ENCODE measurements at places on chromosomes 6 and 20.
A peak's percentile ranks its signal among the peaks of the same experiment; 100 is the strongest.

DNA sequence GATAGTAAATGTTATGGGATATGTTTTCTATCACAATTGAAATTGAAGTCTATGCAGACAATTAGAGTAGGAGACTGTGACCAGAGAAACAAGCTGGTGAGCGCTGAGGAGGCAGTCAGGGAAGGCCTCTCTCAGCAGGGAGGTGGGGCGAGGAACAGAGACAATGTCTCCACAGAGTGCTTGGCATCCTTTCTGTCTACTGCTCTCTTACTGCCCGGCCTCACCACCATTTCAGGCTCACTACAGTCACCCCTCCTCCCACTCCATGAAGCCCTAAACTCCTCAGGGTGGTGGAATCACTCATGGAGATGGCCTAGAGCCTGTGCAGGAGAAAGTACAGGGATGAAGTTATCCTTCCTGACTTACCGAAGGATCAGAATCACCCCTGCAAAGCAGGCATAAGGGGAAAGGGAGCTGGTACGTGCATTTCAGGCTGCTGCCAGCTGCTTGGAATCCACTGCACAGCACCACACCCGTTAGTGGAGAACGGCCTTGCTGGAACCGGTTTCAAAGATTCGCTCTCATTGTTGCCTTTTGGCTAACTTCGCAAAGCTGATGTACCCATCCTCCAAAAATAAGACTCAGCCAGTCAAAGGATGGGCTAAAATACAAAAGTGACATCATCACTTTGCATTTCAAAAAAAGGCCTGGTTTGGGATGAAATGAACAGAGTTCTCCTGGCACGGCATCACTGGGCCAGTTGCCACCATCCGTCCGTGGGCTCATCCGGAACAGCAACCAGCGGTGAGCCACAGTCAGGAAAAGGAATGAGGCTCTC is 67.3 kb downstream of the SLC22A23 start:
- DNase-seq: no peak

DNA sequence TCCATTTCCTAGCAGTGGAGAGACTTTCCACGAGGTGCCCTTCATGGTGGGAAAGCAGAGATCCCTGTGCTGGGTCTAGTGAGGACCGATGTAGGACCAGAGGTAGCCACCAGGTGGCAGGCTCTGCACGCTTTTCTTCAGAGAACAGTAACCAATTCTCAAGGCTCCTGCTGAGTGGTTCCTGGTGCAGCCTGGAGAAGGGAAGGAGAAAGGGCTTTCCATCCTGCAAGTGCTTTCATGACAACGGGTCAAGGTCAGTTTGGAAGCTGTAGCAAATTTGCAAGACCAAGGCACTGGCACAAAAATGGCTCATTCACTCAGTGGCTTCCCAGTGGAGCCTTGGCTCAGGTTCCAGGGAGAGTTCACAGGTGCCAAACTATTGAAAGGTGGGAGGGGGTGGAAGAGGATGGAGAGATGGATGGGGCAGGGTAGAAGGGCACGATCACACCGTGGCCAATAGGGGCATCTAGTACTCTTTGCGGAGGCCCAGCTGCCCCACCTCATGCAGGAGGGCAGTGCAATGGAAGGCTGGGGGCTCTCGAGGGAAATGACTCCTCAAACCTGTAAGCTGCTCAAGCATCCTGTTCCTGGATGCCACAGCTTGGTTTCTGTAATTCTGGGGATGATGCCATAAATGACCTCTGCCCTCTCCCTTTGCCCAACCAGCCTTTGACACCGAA is 25.5 kb upstream of the KCNK16 start:
- DNase-seq: peak; percentile 55

DNA sequence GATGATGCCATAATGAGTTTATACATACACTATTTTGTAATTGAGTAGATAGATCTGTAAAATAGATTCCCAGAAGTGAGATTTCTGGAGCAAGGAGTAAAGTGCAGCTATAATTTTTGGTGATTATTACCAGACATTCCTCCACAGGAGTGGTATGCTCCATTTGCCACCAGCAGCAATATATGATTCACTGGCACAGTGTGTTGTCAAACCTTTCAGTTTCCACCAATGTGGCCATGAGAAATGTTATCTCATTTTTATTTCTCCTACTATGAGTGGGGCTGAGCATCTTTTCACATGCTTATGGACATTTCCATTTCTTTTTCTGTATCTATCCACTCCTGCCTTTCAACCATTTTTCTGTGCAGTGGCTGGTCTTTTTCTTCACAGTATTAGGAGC is 70.5 kb downstream of the GPR63 start:
- DNase-seq: no peak

DNA sequence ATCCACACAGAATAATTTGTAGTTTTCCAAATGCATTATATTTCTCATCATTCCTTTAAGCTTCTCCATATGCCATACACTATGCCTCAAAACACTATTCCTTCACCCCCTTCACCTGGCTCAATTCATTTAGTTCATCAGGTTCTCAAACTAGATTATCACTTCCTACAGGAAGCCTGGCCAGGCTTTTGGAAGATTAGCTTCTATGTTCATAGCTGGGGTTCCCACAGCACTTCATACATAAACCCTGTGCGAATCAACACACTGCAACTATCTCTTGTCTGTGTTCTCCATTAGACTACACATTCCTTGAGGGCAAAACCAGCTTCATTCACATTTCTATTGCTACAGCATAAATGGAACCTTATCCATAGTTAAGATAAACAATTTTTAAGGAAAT is 40.5 kb upstream of the PLN start:
- DNase-seq: no peak

GRCh38 chr20:34300809-34301586 is 2.2 kb downstream of the AHCY start:
- DNase-seq: no peak

- peak; percentile 30 for DNase-seq
These were observed 792 bp downstream of the SLC23A2 start for GRCh38 chr20:5000263-5001173.

DNA sequence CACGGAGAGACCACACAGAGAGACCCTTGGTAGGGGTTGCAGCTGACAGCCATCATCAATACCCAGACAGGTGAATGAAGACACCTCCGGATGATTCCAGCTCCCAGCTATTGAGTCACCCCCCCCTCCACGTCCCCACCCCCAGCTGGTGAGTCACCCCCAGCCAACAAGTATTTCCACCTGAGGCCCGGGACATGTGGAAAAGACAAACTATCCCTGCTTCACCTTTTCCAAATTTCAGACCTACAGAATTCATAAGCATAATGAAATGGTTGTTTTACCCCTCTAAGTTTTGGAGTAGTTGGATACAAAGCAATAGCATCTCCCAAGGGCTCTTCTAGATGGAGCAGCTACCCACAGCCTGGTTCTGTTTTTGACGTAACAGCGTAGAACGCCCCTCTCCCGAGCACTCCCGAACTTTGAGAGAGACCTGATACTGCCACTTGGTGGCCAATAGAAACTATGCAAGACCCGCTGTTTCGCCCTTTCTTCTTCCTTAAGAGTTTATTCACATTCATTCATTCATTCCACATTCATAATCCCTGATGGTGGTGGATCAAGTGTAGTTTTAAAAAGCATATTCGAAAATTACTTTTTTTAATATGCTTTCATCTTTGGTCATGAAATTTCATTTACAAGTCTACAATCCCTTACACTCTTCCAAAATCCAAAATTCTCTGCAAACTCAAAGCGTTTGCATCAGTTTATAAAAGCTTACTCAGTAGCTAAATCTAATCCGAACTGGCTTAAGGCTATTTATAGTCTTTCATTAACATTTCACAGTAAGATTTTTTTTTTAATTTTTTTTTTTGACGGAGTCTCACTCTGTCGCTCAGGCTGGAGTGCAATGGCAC is 15.1 kb upstream of the PPP1R16B start:
- no peak for DNase-seq

GRCh38 chr6:126027601-126028000 is 41.3 kb downstream of the TRMT11 start:
- no peak for DNase-seq

DNA sequence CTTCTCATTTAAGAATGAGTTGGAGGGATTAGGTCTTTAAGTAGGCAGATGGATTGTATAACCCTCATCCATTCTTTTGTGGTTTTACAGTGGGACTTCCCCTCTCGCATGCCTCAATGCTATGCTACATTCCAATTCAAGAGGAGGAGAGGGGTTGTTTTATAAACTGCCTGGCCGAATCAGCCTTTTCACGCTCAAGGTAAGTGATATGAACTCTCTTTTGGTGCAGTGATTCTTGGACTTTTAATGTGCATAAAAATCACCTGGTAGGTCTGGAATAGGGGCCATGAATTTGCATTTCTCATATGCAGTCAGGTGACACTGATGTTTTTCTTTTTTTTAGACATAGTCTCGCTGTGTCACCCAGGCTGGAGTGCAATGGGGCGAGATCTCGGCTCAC is 10.8 kb downstream of the ASXL1 start:
- DNase-seq: no peak

- DNase-seq: no peak
These were observed 128.8 kb downstream of the FOXO3 start for GRCh38 chr6:108689272-108690161.

DNA sequence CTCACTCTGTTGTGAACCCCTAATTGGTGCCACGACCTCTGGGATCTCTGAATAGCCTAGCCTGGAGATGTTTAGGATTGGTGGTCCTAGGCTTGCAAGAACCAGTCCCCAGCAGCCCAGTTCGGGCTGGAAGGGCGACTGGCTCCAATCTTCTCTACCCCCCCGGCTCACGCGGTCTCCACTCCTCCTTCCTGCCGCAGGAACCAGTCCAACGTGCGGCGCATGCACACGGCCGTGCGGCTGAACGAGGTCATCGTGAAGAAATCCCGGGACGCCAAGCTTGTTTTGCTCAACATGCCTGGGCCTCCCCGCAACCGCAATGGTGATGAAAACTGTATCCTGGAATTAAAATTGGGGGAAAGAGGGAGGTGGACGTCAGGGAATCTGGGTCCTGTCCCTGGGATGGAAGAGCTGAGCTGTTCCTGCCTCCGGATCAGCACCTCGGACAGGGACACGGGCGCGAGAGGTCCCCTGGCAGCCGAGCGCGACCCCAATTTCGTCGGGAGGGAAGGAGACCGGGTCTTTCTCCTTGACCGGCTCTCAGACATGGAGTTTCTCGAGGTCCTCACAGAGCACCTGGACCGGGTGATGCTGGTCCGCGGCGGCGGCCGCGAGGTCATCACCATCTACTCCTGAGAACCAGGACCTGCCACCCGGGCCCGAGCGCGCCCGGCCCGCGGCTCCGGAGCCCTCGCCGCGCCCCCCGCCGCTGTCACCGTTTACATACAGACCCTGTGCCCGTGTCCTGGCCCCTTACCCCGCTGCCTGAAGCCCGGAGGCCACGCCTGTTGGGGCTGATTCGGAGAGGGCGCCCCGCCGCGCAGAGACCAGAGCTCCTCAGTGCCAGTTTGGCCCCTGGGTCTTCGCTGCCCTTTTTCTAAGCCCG is 28.2 kb downstream of the SLC12A5 start:
- no peak for DNase-seq

GRCh38 chr6:33869826-33870423 is 66.1 kb upstream of the MLN start:
- DNase-seq: no peak

- no peak for DNase-seq
These were observed 84.3 kb downstream of the WDR27 start for GRCh38 chr6:169617562-169617961.

- DNase-seq: no peak
These were observed 1.7 kb downstream of the SNX21 start for GRCh38 chr20:45835329-45835765.

- no peak for DNase-seq
These were observed 195.1 kb downstream of the BMP7 start for GRCh38 chr20:57071283-57071731.

GRCh38 chr6:3926150-3926482 is 76.9 kb downstream of the FAM50B start:
- DNase-seq: no peak

- no peak for DNase-seq
These were observed 25.7 kb downstream of the NFATC2 start for GRCh38 chr20:51516855-51517254.

- DNase-seq: no peak
These were observed 41.1 kb upstream of the MAP3K4 start for GRCh38 chr6:160950507-160950906.

- DNase-seq: no peak
These were observed 2.4 kb upstream of the RTF2 start for GRCh38 chr20:56465997-56466396.

DNA sequence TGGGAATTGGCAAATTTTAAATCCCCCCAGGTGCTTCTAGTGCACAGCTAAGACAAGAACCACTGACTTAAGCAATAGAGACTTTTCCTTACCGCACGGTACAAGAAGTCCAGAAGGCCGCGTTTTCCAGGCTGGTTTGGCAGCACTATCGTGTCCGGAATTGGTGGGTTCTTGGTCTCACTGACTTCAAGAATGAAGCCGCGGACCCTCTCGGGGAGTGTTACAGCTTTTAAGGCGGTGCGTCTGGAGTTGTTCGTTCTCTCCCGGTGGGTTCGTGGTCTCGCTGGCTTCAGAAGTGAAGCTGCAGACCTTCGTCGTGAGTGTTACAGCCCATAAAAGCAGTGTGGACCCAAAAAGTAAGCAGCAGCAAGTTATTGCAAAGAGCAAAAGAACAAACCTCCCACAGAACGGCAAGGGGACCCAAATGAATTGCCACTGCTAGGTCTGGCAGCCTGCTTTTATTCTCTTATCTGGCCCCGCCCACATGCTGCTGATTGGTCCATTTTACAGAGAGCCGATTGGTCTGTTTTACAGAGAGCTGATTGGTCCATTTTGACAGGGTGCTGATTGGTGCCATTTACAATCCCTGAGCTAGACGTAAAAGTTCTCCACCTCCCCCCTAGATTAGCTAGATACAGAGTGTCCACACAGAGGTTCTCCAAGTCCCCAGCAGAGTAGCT is 264.5 kb downstream of the PREX1 start:
- DNase-seq: no peak

GRCh38 chr6:119276211-119276610 is 73.3 kb downstream of the MAN1A1 start:
- DNase-seq: no peak

DNA sequence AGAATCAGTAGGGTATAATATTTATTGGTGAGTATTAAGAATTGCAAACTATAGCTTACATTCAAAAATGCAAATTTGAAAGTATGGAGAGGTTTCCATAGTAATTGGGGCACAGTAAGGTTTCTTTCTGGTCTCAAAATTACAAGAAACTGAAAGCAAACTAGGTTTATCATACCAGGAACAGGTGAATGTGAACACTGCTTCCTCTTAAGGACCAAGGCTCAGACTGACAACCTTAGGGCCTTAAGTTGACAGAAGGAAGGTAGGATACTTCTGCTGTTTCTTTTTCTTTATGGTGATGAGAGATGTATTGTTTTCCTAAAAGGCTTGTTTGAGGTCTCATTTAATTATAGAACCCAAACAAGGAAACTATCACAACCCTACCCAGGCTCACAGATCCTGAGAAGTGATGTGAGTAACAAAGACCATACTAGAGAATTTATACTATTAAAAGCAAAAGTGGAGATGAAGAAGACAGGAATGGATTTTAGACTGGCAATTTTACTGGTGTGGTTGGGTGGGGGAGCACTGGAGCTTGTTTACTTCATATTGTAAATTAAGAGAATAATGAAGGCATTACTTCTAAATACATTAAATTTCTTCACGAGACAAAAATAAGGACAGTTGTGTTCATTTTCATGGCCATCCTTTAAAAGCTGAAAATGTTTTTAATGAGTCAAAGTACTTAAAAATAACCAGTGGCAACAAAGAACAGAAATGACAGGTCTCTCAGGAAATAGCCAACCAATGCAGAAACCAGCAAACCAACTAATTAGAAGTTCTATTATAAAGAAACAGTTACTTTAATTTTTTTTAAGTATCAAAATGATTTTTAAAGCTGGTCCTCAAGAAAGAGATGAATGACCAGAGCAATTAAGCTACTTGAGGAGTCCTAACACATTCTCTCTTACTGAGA is 21.3 kb downstream of the STAU1 start:
- DNase-seq: no peak
